Naive thymus-derived CD4-positive, alpha-beta T cell (primary cell): ENCODE measurements at places on chromosomes 7 and 10. TPM values are rescaled to one million over a fixed set of nuclear protein-coding genes. Genes with fewer than 3 reads are reported as not detected.

DNA sequence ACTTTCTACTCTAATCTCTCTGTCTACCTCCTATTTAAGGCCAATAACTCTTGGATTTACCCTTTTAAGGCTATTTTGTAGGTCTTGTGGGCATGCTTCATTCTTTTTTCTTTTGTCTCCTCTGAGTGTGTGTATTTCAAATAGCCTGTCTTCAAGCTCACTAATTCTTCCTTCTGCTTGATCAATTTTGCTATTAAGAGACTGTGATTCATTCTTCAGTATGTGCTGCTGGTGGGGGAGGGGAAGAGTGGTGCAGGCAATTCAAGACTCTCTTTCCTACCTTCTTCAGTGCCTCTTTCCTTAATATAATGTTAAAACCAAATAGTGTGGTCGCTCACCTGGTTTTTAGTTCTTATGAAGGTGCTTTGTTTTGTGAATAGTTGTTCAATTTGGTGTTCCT lies 20.0 kb downstream of the ABCB1 start:
- no peaks in the 10 kb centered on the region for H3K4me1 ChIP-seq
- H3K27ac ChIP-seq = no peak overlapping the region
- no peaks in the 10 kb centered on the region for H3K27me3 ChIP-seq
- H3K36me3 ChIP-seq = no peaks in the 10 kb centered on the region
- no peak overlapping the region for H3K4me3 ChIP-seq
- DNase-seq = no peak

- no peak overlapping the region for H3K4me3 ChIP-seq
- DNase-seq = no peak
- no peaks in the 10 kb centered on the region for H3K36me3 ChIP-seq
- no peak overlapping the region for H3K27ac ChIP-seq
- H3K27me3 ChIP-seq = no peaks in the 10 kb centered on the region
Observed at GRCh38 chr10:46074196-46074946, 28.3 kb upstream of the MSMB start.

DNA sequence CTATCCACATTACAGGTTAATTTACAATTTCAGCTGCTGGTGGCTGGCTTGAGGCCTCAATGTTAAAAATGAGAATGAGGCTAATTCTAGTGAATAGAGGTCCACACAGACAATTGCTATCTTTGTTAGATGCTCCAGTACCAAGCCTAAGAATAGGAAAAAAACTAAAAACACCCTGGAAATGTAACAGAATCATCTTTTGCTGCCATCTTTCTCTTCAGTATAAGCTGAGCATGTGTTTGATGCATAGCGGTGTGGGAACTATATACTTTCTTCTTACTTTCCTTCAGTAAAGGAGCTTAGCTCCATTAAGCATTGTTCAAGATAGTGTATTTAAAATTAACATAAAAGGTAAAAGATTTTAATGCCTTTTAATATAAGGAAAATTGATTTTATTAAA lies 5.6 kb downstream of the TMEM229A start:
- no peaks in the 10 kb centered on the region for H3K36me3 ChIP-seq
- H3K27ac ChIP-seq = no peak overlapping the region
- DNase-seq = no peak
- H3K4me1 ChIP-seq = no peaks in the 10 kb centered on the region
- no peak overlapping the region for H3K4me3 ChIP-seq

TMEM229A gene
- total RNA-seq = not detected

HOXA1 gene
- total RNA-seq = 1.1 TPM

GRCh38 chr7:137981668-137982067 lies 20.2 kb downstream of the CREB3L2 start:
- no peaks in the 10 kb centered on the region for H3K36me3 ChIP-seq
- no peak overlapping the region for H3K27ac ChIP-seq
- no peak overlapping the region for H3K4me3 ChIP-seq
- no peak for DNase-seq
